ENCODE measurements at places on chromosomes 11 and 22. TPM values are rescaled to one million over a fixed set of nuclear protein-coding genes. Genes with fewer than 3 reads are reported as not detected.

DNA sequence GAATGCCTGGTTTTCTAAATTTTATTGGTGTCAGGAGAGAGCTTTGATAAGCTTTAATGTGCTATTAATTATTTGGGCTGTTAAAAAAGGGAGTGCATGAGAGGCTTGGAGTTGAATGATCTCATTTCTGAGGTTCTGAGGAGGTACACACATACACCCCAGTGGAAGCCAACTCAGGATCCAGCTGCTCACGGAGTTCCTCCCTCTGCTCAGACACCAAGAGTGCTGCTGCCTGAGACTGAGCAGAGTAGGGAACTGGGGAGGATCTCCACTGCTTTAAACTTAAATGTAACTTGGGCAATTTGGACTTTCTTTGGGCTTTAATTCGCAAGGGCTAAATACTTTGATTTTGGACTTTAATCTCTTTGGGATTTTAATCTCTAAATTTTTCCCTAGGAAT is 414.4 kb upstream of the CADM1 start:
- no peak for DNase-seq

GRCh38 chr11:70829134-70829885 is 423.1 kb downstream of the SHANK2 start:
- DNase-seq: no peak

DNA sequence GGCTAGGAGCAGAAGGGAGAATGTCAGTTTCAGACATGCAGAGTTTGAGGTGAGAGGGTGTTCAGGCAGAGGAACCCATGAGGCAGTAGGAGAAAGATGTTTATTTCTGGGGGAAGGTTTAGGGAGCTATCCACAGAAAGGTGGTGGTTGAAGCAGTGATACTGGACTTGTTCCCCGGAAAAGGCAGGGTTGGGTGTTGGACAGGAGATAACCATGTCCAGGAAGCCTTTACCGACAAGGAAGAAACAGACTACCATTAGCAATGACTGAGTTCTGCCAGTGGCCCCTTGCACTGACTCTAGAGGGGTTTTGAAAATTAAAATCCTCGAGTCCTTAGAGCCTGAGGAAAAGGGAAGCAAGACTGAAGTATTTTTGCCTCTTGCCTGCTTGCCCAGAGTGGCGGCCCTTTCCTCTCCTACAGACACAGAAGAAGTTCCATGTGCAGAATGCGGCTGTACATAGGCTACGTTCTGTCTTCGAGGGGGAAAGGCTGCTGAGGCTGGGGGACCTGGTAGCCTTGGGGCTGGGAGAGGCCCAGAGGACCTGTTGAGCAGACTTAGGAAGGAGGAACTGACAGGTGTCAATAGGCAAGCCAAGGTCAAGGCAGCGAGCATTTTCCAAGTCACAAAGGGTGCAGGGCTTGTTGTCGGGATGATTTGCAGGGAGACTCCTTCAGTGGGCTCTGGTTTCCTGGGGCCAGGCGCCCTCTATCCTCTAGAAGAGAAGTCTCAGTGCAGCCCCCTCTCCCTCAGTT is 146.7 kb downstream of the LDLRAD3 start:
- no peak for DNase-seq

GRCh38 chr11:126080161-126080941 is 17.7 kb upstream of the CDON start:
- no peak for DNase-seq

DNA sequence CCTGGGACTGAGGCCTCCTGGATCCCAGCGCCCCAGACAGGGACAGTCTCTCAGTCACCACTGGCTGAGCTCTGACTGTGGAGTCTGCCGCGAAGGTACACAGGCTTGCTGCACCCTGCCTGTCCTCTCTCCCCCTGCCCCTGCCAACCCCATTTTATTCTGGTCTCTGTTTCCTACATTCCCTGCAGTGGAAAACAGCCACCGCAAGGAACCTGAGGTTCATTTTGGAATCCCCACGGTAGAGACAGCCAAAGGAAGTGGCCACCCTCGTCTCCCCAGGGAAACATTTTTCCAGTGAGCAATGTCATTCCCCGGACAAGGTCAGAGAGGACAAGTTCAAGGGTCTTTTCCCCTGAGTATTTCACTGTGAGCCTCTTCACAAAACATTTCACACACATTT is 56.6 kb downstream of the FBXO7 start:
- no peak for DNase-seq

OR8G1 gene
- total RNA-seq: not detected

OR51E2 gene
- total RNA-seq: not detected
